ENCODE measurements at places on chromosomes 7 and 10. TPM values are rescaled to one million over a fixed set of nuclear protein-coding genes. Genes with fewer than 3 reads are reported as not detected.

SP8 gene
- total RNA-seq, result 33.7 TPM

ZMYND11 gene
- 49.7 TPM for total RNA-seq

ITIH2 gene
- not detected for total RNA-seq

HABP2 gene
- total RNA-seq, result not detected

ACHE gene
- total RNA-seq, result 1.7 TPM

GATA3 gene
- total RNA-seq, result 0.39 TPM

OPN1SW gene
- not detected for total RNA-seq

NXPH1 gene
- total RNA-seq, result 1.0 TPM

HIBADH gene
- total RNA-seq, result 15.7 TPM

ZNF804B gene
- total RNA-seq, result not detected

MTERF1 gene
- 11.9 TPM for total RNA-seq

GTF2IRD1 gene
- 50.1 TPM for total RNA-seq

TSPAN12 gene
- 15.7 TPM for total RNA-seq

CXCL12 gene
- 3.6 TPM for total RNA-seq

OR2A12 gene
- not detected for total RNA-seq

ANKRD61 gene
- total RNA-seq, result 0.80 TPM

AFAP1L2 gene
- total RNA-seq, result 73.6 TPM

DDC gene
- 1.0 TPM for total RNA-seq

FAM25G gene
- total RNA-seq, result not detected

RBAK gene
- 16.6 TPM for total RNA-seq

PLEKHS1 gene
- total RNA-seq, result not detected

NPY4R gene
- total RNA-seq, result not detected

TMED4 gene
- 88.9 TPM for total RNA-seq

HTRA1 gene
- total RNA-seq, result 9.0 TPM

KIF11 gene
- 70.8 TPM for total RNA-seq

SEC31B gene
- total RNA-seq, result 18.7 TPM

SNCG gene
- 8.2 TPM for total RNA-seq

TUBGCP2 gene
- total RNA-seq, result 72.0 TPM

UCN3 gene
- total RNA-seq, result not detected

AS3MT gene
- 10.4 TPM for total RNA-seq

CUZD1 gene
- total RNA-seq, result not detected

NOS3 gene
- 6.1 TPM for total RNA-seq

PDGFA gene
- total RNA-seq, result 1.0 TPM

ZNF503 gene
- total RNA-seq, result 14.6 TPM

GDF2 gene
- total RNA-seq, result not detected

SFTPA2 gene
- not detected for total RNA-seq

ADRB1 gene
- 0.14 TPM for total RNA-seq

PRF1 gene
- total RNA-seq, result not detected

AZGP1 gene
- 0.52 TPM for total RNA-seq

AKR1C2 gene
- 3.8 TPM for total RNA-seq

ENTPD7 gene
- 23.9 TPM for total RNA-seq

SRRM3 gene
- 4.9 TPM for total RNA-seq

SMIM30 gene
- total RNA-seq, result 38.7 TPM

AGR2 gene
- not detected for total RNA-seq
